ENCODE measurements at places on chromosomes 7 and 10.

GRCh38 chr7:78080241-78080640 is 281.7 kb downstream of the PHTF2 start:
- DNase-seq, result no peak

DNA sequence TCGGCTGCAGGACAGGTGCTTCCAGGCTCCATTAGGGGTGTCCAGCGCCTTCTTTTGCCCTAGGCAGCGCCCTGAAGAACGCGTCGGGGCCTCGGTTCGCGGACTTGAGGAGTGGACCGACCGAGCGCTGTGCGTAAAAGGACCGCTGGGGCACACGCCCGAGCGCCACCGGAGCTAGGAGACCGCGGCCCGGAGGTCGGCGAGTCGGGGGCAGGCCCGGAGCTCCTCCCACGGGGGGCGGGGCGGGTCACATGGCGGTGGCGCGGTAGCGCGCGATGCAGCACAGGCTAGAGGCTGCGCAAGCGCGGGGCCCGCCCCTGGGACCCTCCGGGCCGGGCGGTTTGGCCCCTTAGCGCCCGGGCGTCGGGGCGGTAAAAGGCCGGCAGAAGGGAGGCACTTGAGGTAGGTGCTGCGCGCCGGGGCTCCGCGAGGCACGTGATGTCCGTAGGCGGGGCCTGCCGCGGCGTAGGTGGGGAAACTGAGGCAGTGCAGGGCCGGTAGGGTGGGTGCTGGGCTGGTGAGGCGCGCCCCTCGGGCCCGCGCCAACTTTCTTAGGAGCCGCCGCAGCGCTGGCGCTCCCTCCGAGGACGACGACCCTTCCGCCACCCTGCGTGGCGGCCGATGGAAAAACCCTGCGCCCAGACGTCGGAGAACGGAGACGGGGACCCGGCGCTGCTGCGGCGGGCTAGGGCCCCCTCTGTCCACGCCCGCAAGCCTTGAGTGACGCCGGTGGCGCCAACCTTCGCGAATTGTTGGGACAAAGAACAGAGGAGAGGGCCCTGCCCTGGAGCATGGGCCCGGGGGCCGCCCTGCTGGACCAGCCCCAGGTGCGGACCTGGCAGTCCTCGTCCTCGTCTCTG is at the start of gene PRXL2A:
Gene PRXL2A (plus strand): TSS at position 310 of the 860 bp plus-strand sequence. CDS start 11,917 bp downstream, outside the sequence.
- DNase-seq, result peak; percentile 80

GRCh38 chr10:119370972-119371703 is 163.8 kb downstream of the GRK5 start:
- no peak for DNase-seq

- no peak for DNase-seq
These were observed 89.2 kb upstream of the INHBA start for GRCh38 chr7:41792120-41792519.

DNA sequence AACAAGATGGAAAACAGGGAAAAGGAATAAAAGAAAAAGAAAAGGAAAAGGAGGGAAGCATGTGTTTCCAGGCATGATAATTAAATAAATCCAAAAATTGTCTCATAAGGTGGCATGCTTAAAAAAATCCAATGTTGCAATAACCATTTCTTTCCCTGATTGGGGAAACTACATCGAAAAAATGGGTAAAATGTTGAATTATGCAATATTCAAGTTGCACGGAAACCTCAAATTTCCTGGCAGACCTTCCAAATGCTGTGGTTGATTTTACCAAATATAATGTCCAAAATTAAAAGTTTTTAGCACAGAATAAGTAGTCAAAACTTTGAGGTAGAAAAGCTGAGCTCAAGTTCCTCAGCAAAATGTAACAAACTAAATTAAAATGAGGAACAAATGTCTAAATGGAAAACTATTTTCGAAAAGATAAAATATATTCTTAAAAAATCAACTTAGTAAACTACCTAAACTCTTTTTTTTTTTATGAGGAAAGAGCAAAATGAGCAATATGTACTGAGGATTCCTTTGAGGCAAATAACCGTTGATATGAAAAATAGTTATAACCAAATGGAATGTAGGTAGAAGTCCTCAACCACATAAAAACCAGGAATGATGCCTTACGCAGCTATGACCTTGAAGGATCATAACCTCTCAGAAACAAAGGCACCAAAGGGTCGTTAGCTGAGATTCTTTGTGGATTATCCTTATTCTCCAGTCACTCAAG is 52.6 kb downstream of the MACC1 start:
- peak; percentile 22 for DNase-seq

DNA sequence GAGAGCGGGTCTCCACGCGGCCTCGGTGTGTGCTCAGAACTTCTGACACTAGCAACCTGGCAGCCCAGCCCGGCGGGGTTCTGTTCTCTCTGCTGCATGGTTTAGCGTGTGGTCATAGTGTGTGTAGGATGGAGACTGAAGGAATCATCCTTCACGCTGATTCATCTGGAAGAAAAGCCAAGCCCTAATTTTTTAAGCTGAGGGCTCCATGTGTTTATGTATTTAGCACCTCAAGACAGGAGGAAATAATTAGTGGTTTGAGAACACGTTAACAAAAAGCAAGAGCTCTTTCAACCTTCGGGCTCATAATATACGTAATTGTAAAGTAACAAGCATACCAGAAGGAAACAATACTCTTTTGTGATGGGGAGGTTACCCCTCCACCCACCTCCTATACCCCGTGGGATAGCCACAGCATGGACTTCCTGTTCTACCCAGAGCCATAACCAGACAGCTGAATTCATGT is 504.6 kb upstream of the MKI67 start:
- no peak for DNase-seq

DNA sequence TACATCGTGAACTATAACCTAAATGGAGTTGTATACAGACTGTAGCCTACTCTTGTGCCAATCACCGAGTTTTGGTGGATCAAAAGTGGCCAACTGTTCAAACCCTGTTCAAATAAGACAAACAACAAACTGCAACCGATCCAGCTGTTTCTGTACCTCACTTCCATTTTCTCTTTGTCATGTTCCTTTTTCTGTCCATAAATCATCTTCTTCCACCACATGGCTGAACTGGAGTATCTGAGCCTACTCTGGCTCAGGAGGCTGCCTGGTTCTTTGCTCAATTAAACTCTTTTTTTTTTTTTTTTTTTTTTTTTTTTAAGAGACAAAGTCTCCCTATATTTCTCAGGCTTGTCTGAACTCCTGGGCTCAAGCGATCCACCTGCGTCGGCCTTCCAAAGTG is 59.0 kb upstream of the NPVF start:
- no peak for DNase-seq

DNA sequence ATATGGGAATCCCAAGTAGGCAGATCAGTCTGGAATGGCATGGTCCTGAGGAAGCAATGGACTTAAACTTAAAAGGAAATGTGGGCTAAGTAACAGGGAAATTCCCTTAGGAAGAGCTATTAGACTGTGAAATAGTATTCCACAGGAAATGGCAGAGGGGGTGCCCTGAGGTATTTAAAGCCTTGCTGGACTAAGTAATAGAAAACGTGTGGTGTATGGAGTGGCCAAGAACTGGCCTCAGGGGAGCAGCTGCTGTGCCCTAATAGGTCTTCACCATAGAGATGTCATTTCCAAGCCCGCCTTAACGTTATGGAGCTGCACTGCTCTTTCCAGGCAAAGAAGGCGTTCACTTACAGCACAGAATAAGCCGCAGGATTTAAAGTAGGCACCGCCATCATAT is 365.2 kb upstream of the ZMIZ1 start:
- no peak for DNase-seq

DNA sequence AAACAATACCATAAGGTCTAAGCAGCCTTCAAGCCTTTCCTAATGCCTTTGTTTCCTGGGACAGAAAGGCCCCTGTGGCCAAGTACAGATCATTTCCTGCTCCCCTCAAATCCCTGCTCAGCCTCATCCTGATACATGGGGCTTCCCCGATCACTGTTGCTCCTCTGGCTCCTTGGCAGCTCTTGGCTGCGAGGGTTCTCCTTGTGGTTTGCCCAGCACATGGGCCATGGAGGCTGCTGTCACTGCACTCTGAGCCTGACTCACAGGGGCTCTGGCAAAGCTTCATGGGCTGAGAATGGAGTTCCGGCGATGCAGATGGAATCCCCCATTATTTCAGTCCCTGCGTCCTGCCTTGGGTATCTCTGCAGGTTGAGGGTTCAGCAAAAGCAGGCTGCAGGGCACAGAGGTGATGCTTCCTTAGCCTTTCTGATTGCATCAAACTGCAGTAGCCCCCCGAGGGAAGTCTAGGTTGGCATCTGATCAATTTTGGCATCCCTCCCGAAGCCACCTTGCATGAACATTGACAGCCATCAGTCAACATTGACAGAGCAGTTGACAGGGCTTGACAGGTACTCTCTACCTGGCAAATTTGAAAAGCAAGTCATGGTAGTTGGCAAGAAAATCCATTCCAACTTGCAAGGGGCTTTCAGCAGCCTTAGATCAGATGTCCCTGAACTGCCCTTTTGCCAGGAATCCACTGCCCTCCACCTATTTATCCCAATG is 168.6 kb downstream of the GFRA1 start:
- no peak for DNase-seq

- peak; percentile 77 for DNase-seq
These were observed 650 bp upstream of the TM9SF3 start for GRCh38 chr10:96587264-96588059.
